ENCODE measurements at places on chromosomes 1 and 21.

DNA sequence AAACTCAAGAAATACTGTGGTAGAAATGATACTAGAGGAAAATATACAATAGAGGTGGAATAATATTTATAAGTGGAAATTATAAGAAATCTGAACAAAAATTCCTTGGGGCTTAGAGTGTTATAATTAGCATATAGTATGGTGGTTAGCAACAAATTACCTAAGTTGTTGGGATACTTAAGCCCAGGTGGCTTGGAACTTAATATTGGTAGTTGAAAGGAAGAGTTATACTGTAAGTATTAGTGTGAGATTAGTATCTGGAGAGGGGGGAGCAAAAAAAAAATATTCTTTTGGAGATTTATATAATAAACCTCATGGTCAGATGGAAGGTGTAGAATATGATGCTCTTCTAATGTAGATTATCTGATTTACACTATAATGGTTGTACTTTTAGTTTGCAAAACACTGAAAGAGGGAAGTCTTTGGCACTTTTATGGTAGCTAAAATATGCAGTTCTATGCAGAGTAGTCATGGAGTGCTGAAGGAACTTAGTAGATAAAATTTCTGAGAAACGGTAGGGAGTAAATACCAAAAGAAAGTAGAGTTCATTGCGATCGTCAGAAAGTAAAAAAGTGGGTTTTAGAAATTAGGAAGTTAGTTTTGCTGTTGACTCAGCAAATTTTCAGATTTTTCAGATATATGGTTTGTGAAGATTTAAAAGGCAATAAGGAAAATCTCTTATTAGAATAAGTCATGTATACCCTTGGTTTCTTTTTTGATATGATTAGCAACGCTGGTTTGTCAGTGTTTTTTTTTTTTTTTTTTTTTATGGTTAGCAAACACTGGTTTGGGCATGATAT lies 45.7 kb downstream of the MTF2 start:
- DNase-seq, result no peak

DNA sequence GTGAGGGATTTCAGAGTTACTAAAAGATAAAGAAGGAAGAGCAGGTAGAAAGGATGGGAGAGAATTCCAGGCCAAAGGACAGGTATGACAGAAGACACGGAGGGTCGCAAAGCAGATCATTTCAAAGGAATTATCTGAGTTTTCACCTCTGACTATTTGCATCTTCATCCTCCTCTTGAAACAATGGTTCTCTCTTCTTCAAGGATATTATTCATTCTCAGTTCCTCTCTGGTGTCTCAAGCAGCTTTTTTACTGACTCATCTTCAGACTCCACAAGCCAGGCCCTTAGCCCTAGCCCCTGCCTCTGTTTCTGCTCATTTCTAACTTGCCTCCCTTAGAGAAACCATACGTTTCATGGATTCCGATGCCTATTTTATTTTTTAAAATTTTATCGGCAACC lies 15.0 kb downstream of the DDX59 start:
- no peak for DNase-seq

DNA sequence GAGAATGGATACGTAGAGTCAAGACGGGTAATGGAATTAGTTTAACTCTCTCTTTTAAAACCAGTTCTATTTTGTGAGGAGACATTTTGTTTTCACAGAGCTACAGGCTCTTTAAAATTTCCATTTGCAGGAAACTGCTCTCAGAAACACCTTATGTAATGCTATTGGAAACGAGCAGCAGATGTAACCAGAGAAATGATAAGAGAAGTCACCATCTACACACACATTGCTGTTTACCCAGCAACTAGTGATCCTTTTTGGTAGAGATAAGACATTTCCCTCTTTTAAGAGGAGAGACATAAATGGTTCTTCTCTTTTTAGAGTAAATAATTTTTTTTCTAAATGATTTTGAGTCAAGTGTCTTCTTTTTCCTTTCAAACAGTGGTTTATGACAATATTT lies 80.6 kb downstream of the KCTD3 start:
- DNase-seq, result no peak

DNA sequence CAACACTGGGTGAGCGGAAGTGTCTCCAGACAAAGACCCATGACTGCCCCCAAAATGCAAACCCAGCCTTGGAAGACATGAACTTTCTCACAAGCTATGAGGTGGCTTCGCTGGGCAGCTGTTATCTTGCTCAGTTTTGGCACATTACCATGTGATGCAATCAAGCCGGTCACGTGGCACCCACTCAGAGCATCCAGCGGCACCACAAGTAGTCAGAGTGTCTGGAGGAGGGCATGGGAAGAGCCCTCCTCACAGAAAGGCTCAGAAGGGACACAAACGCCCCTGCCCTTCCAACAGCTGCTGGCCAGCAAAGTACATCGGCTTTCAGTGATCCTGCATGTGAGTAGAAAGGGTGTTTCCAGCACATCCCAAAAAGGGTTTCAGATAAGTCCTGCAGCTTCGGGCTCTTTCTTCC lies 145.5 kb upstream of the IRF2BP2 start:
- DNase-seq, result peak; percentile 72

DNA sequence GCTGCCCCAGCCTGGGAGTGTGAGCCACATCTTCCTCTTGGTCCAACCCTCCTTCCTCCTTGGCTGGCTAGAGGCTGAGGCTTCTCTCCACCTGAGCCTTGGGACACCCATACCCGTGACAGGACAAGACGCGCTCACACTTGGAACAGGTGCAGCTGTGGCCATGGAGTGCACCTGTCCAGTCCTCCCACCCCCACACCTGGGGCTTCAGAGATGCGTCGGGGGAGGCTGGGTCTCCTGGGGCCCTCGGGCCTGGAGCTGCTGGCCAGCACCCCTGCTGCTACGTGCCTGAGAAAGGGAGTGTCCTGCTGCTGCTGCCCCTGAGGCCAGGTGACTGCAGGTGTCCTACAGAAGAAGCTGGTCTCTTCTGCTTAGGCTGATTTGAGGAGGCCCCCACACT lies 37.0 kb upstream of the TMEM52 start:
- DNase-seq, result no peak

DNA sequence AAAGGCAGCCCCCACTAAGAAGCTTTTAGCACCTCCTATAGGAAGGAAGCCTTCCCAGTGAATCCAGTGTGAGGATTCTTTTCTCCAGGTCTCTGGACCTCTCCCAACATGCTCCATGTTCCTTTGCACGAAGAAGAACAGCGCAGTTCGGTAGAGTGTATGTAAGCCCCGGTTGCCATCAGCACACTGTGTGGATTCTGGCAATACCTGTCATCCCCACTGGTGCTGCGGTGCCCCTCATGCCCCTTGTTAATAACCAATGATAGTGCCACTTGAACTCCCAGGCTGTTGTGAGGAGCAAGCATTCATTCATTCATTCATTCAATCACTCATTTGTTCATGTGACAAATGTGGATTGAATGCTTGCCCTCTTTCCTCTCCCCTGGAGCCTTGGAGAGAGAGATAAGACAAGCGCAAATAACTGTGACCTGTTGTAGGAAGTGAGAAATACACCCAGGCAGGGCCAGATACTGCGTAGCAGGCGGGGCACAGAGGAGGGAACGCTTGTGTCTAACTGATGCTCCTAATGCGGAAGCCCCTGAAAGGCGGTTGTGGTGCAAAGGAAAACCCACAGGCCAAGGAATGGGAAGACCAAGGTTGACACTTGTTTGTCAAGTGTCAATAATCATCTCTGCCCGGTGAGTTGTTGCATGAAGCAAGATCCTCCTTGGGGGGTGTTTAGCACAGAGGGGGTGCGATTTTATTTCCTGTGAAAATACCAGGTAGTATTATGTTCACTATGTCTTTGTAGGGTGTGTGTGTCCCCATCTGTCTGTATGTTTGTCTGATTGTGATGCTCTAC lies 9.8 kb downstream of the LGR6 start:
- DNase-seq, result no peak

DNA sequence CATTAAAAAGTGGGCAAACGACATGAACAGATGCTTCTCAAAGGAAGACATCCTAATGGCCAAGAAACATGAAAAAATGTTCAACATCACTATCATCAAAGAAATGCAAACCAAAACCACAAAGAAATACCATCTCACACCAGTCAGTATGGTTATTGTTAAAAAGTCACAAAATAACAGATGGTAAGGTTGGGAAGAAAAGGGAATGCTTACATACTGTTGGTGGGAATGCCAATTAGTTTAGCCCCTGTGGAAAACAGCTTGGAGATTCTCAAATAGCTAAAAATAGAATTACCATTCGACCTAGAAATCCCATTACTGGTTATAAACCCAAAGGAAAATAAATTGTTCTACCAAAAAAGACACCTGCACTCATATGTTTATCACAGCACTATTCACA lies 369.4 kb downstream of the KCNH1 start:
- no peak for DNase-seq

DNA sequence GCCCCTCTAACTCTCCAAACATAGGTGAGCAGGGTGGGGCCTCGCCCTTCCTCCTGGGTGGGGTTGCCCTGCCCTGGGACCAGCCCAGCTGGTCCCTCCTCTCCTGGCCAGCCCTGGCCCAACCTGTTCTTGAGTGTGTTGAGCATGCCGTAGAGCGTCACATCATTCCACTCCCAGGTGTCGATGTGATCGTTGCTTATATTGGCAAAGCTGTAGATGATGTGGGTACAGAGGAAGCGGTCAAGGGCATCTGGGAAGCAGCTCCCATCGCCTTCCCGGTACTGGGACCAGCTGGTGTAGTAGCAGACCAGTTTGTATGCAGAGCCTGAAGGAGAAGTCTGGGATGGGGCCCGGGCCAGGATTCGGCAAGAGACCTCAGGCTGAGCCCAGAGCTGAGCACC lies 1.4 kb downstream of the CHI3L1 start:
- no peak for DNase-seq

- no peak for DNase-seq
Measured at GRCh38 chr1:42477775-42478174, 14.7 kb downstream of the CCDC30 start.

- no peak for DNase-seq
Measured at GRCh38 chr1:230167419-230167852, 100.4 kb downstream of the GALNT2 start.

DNA sequence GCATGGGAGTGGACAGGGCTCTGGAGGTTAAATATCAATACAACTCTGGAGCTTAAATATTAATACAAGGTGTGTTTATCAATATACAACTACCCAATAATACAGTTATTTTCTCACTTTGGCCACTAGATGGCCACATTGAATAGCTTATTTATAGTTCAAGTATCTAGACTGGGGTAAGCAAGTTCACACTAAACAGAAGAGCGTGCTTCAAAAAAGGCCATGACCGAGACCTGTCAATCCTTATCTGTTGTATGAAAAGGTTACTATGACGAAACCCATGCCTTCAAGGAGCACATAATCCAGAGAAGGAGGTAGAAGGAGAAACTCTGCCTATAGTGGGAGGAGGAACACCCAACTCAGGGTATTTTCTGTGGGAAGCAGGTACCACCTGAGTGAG lies 29.1 kb downstream of the CHML start:
- peak; percentile 27 for DNase-seq

- DNase-seq, result no peak
Measured at GRCh38 chr1:175591083-175591743, 152.2 kb downstream of the TNR start.

DNA sequence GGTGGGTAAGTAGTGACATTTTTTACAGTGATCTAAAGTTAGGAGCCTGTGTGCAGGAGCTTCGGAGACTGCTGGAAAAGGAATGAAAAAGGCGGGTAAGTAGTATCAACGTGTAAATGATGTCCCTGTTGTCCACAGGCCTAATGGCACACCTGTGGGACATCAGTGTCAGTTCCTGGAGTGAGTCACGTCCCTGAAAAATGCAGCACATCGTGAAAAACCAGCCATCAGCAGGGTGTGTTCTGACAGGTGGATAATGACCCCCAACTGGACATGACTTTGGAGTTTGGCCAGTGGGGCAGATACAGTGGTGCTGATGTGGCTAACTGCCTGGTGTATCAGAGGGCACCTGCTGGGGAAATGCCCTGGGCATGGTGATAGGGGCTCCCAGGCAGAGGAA lies 12.0 kb upstream of the PRDM15 start:
- DNase-seq, result no peak

DNA sequence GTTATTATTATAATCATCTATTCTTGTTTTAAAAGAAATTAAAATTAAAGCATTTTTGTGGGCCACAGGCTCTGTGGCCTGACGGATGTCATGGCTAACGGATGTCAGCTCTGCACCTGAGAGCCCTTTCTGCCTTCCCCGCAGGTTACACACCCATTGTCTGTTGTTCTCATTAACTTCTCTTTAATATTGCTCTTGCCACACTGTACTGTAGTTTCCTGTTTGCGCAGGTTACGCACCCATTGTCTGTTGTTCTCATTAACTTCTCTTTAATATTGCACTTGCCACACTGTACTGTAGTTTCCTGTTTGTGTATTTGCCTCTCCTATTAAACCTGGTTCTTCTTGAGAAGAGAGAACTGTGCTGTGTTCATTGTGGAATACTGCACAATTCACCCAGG lies 294.4 kb upstream of the PLXNA2 start:
- no peak for DNase-seq

DNA sequence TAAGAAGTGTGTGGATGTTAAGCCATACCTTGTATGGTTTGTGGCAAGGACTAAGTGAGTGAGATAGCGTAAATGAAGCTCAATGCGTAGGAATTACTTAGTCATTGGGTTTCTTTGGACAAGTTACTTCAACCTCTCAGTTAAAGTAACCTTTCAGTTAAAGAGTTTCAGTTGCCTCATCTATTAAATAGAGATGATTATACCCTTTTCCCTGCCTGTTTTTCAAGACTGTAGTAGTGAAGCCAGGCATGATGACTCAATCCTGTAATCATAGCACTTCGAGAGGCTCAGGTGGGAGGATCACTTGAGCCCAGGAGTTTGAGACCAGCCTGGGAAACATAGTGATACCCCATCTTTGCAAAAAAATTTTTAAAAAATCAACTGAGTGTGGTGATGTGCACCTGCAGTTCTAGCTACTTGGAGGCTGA lies 6.3 kb downstream of the ZMPSTE24 start:
- no peak for DNase-seq

GRCh38 chr1:31693231-31693630 lies 10.6 kb downstream of the COL16A1 start:
- no peak for DNase-seq

GRCh38 chr1:47940326-47940725 lies 56.9 kb downstream of the TRABD2B start:
- no peak for DNase-seq

- DNase-seq, result no peak
Measured at GRCh38 chr1:208089761-208090370, 154.3 kb downstream of the PLXNA2 start.

GRCh38 chr1:17998889-17999288 lies 108.7 kb upstream of the IGSF21 start:
- DNase-seq, result no peak

GRCh38 chr1:191592039-191592438 lies 566.2 kb upstream of the RGS18 start:
- DNase-seq, result no peak

- DNase-seq, result no peak
Measured at GRCh38 chr1:9253004-9253403, 18.4 kb downstream of the H6PD start.

GRCh38 chr1:30907481-30908315 lies 860 bp downstream of the SDC3 start:
- no peak for DNase-seq

- peak; percentile 87 for DNase-seq
Measured at GRCh38 chr1:153790966-153791647, 15.9 kb downstream of the SLC27A3 start.

GRCh38 chr1:175665616-175666015 lies 77.8 kb downstream of the TNR start:
- DNase-seq, result no peak
